ENCODE measurements at places on chromosomes 6 and 20. TPM values are rescaled to one million over a fixed set of nuclear protein-coding genes. Genes with fewer than 3 reads are reported as not detected.

Gene EYA2
- 0.63 TPM for total RNA-seq

Gene NHSL1
- total RNA-seq, result 44.7 TPM

Gene PRND
- not detected for total RNA-seq

Gene MOXD1
- 3.4 TPM for total RNA-seq

Gene PACSIN1
- 15.2 TPM for total RNA-seq

Gene HLA-F
- 29.4 TPM for total RNA-seq

DNA sequence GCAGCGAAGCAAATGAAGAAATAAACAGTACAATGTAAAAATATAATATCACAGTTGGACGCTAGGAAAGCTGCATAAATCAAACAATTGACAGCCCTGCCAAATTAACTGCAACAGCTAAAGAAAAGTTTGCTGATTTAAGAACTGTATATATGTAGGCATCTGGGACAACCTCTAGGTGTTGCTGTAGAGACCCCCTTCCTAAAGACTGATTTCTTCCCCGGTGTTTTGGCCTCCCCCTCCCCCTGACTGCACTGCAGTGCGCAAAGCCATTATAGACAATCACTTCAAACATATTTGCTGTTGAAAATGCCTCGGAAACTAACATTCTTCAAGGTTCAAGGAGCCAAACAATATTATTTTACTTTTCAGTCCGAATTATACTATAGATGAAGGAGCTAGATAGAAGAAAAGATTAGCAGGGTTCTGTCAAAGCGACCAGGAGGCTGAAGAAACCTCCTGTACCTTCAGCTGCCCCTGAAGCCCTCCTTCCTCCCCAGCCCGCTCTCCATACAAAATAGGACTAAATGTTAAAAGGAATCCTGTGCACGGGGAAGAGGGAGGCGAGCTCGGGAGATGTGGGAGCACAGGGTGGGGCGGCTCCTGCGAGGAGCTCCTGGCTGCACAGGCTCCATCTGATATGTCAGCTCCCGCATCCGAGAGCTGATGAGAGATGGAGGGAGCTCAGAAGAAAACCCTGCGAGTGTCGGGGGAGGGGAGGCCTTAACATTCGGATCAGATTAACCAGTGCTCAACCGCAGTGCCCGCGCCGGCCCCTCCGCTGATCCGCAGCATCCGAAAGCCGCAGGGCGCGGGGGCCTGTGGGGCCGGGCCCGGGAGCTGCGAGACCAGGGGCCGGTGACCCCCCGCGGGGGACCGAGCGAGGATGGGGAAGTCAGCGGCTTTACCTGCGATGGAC lies 822 bp downstream of the ELOVL4 start:
- H3K36me3 ChIP-seq, result no peaks in the 10 kb centered on the region
- H3K4me3 ChIP-seq, result peak overlapping the region; percentile 73
- H3K4me1 ChIP-seq, result peaks cover 21% of the 10 kb centered on the region
- peaks cover 78% of the 10 kb centered on the region for H3K27me3 ChIP-seq

GRCh38 chr6:5334341-5334740 lies 73.0 kb downstream of the FARS2 start:
- H3K4me1 ChIP-seq, result peaks cover 20% of the 10 kb centered on the region
- DNase-seq, result no peak

DNA sequence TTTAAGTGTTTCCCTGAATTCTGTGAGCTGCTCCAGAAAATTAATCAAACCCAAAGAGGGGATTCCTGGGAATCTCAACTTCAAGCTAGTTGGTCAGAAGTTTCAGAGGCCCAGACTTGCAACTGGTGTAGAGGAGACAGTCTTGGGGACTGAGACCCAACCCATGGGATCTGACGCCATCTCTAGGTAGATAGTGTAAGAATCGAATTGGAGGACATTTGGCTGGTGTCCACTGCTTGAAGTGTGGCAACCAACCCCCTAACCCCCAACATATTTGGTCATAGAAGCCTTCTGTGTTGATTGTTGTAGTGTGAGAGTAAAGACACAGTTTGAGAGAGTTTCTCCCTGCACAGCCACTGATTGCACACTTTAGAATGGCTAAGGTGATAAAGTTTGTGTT lies 103.5 kb upstream of the CARMIL1 start:
- peaks cover 19% of the 10 kb centered on the region for H3K4me1 ChIP-seq
- peak overlapping the region; percentile 57 for H3K27ac ChIP-seq
- no peak for DNase-seq
- no peak overlapping the region for H3K4me3 ChIP-seq
- no peaks in the 10 kb centered on the region for H3K36me3 ChIP-seq
- H3K27me3 ChIP-seq, result no peaks in the 10 kb centered on the region

- DNase-seq, result no peak
- no peak overlapping the region for H3K4me3 ChIP-seq
- H3K36me3 ChIP-seq, result no peaks in the 10 kb centered on the region
- no peak overlapping the region for H3K27ac ChIP-seq
- no peaks in the 10 kb centered on the region for H3K4me1 ChIP-seq
These were observed 115.6 kb upstream of the SLC24A3 start for GRCh38 chr20:19096843-19097242.

- H3K27me3 ChIP-seq, result no peaks in the 10 kb centered on the region
- DNase-seq, result no peak
- no peak overlapping the region for H3K27ac ChIP-seq
- no peaks in the 10 kb centered on the region for H3K36me3 ChIP-seq
These were observed 185.8 kb upstream of the MAN1A1 start for GRCh38 chr6:119535332-119535731.

DNA sequence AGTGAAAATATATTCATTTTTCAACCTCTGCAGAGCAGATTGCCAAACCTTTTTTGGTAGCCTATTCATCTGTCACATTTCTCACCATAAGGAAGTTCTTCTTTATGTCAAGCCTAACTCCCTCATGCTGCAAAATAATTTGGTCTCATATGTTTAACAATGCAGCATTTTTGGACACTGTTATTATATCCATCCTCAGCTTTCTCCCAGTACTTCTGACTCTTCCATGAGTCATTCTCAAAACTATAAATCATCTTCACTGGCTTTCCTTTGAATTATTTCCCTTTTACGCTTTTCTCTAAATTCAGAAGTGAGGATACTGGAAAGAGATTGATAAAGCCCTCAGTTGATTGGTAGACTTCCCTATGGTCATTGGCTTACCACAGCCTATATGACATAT lies 192.2 kb downstream of the TPBG start:
- H3K27ac ChIP-seq, result no peak overlapping the region
- H3K4me3 ChIP-seq, result no peak overlapping the region
- H3K27me3 ChIP-seq, result no peaks in the 10 kb centered on the region
- H3K4me1 ChIP-seq, result no peaks in the 10 kb centered on the region

GRCh38 chr20:52402950-52403349 lies 211.4 kb upstream of the ZFP64 start:
- H3K27me3 ChIP-seq, result peaks cover 5% of the 10 kb centered on the region
- no peaks in the 10 kb centered on the region for H3K4me1 ChIP-seq
- DNase-seq, result no peak
- no peak overlapping the region for H3K4me3 ChIP-seq

- no peaks in the 10 kb centered on the region for H3K36me3 ChIP-seq
- peaks cover 12% of the 10 kb centered on the region for H3K4me1 ChIP-seq
- H3K4me3 ChIP-seq, result no peak overlapping the region
- peaks cover 64% of the 10 kb centered on the region for H3K27me3 ChIP-seq
- no peak overlapping the region for H3K27ac ChIP-seq
These were observed 24.7 kb upstream of the MRGBP start for GRCh38 chr20:62771396-62772102.

DNA sequence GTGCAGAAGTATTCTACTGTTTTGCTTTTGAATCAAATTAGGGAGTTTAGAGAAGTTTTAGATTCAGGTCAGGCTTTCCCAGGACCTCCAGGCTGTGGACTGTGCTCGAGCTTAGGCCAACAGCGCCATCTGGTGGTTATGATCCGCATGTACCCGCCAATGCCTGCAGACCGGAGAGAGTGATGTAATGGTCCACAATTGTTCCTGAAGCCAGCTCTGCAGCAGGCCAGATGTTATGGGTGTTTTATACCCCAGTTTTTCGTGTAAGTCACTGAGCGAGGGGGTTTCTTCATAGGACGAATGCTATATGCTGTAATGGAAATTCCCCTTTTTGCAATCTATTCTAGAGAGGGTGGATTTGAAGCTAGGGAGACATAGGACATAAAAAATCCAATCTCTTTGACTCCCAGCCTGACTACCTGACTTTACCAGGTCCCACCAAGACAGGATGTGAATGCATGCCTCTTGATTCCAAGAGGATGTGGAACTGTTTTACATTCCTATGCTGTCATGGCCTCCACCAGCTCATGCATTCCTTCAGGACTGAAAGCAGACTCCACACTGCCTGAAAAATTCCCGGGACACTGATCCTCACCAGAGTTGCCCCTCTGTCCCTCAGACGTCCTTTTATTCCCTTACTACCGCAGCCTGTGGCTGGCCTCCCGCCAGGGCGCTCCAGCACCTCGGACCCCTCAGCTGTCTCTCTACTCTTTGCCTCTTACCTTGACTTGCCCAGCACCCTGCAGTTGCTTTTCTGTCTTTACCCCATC lies 41.2 kb upstream of the LY86 start:
- H3K4me1 ChIP-seq, result peaks cover 14% of the 10 kb centered on the region
- H3K4me3 ChIP-seq, result peak overlapping the region; percentile 68
- peak overlapping the region; percentile 66 for H3K27ac ChIP-seq
- H3K27me3 ChIP-seq, result peaks cover 20% of the 10 kb centered on the region
- H3K36me3 ChIP-seq, result no peaks in the 10 kb centered on the region

- no peaks in the 10 kb centered on the region for H3K27me3 ChIP-seq
- no peaks in the 10 kb centered on the region for H3K4me1 ChIP-seq
- H3K27ac ChIP-seq, result no peak overlapping the region
- DNase-seq, result no peak
- no peak overlapping the region for H3K4me3 ChIP-seq
These were observed 103.5 kb upstream of the PTPRT start for GRCh38 chr20:43293068-43293786.

DNA sequence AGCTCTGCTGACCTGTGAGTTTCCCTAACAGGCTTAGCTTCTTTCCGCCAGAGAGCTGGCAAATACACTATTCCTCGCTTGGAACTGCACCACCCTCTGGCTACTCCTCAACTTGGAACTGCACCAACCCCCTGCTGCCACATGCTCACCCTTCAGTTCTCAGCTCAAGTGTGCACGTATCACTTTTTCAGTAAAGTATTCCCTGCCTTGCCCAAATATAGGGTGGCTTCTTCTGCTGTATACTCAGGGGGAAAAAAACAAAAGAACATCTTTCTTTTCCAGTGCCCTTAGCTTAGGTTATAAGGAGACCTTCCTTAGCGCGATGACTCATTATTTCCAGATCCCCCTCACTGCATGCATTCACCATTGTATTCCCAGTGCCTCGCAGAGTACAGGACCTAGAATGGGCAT lies 21.2 kb downstream of the GNAS-AS1 start:
- peak; percentile 53 for DNase-seq
- H3K27me3 ChIP-seq, result peaks cover 29% of the 10 kb centered on the region
- H3K4me1 ChIP-seq, result peaks cover 4% of the 10 kb centered on the region
- H3K27ac ChIP-seq, result peak overlapping the region; percentile 27

DNA sequence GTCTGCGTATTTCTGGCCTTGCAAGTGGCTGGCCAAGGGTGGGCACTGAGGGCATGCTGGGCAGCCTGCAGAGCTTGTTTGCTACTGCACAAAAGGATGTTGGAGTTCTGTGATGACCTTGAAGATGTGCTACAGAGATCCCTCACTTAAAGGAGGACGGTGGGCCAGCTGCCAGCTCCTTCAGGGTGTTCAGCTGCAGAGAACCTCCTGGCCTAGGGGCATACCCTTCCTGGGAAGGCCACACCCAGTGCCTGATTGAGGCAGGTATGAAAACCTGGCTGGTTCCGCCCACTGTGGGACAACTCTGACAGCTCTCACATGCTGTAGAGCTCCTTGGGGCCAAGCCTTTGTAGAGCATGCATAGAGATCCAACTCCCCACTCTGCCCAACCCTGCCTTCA lies 3.0 kb upstream of the KCNK17 start:
- DNase-seq, result no peak
- H3K27me3 ChIP-seq, result peaks cover 65% of the 10 kb centered on the region
- no peak overlapping the region for H3K27ac ChIP-seq
- H3K36me3 ChIP-seq, result no peaks in the 10 kb centered on the region
- H3K4me1 ChIP-seq, result peaks cover 16% of the 10 kb centered on the region

DNA sequence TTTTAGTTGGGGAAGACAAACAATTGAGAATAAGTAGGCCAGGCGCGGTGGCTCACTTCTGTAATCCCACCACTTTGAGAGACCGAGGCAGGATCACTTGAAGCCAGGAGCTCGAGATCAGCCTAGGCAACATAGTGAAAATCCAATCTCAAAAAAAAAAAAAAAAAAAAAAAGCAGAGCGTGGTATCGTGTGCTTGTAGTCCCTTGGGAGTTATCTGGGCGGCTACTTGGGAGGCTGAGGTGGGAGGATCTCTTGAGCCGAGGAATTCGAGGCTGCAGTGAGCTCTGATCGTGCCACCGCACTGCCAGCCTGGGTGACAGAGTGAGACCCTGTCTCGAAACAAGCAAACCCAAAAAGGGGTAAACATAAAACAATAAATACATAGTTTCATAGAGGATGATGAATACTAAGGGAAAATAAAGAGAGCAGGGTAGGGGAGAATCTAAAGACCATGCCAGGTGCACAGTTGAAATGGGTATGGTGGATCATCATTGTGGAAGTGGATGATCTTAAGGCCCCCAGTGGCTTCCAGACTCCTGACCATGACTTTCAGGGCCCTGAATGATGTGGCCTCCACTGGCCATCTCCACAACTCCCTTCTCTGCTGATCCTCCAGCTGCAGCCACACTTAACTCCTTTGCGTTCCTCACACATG lies 947 bp downstream of the POFUT1 start:
- H3K36me3 ChIP-seq, result peaks cover 32% of the 10 kb centered on the region
- peak overlapping the region; percentile 97 for H3K27ac ChIP-seq
- H3K4me3 ChIP-seq, result peak overlapping the region; percentile 100
- no peak for DNase-seq
- no peaks in the 10 kb centered on the region for H3K27me3 ChIP-seq

DNA sequence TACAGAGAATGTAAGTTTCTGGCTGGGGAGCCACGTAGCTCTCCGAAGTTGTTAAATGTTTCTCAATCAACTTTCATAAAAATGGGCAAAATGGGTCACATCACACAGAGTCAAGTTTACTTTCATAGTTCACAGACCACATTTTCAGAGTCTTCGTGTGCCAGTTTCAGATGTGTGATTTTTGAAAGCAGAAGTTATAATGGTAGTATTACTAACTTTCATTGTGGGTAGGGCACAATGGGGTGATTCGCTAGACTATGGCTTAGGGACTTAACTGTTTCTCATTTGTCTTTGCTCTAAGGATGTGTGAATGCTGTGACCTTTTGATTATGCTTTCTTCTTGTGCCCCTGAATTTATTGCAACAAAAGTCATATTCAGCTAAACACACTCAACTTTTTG lies 109.0 kb upstream of the SUPT3H start:
- no peak for DNase-seq
- H3K4me3 ChIP-seq, result no peak overlapping the region
- H3K27me3 ChIP-seq, result no peaks in the 10 kb centered on the region
- H3K36me3 ChIP-seq, result no peaks in the 10 kb centered on the region
- peaks cover 11% of the 10 kb centered on the region for H3K4me1 ChIP-seq

Measured in left ventricle myocardium inferior (tissue), 1 donor.